ENCODE measurements at places on chromosomes 5 and 9.
A peak's percentile ranks its signal among the peaks of the same experiment; 100 is the strongest.

GRCh38 chr5:180286-180918, 10.9 kb upstream of the LRRC14B start:
- DNase-seq = no peak

GRCh38 chr5:33235824-33236223, 204.9 kb upstream of the TARS1 start:
- DNase-seq = no peak

DNA sequence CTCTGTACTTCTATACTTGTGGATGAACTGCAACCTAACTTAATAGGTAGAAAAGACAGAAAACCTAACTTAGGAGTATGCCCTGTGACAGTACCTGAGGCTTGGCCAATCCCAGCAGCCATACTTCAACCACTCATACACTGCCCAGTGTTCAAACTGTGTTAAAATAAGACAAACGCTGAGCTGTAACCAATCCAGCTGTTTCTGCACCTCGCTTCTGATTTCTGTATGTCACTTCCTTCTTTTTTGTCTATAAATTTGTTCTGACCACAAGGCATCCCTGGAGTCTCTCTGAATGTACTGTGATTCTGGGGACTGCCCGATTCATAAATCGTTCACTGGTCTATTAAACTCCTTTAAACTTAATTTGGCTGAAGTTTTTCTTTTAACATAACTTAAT, 41.4 kb downstream of the AUH start:
- DNase-seq = no peak

DNA sequence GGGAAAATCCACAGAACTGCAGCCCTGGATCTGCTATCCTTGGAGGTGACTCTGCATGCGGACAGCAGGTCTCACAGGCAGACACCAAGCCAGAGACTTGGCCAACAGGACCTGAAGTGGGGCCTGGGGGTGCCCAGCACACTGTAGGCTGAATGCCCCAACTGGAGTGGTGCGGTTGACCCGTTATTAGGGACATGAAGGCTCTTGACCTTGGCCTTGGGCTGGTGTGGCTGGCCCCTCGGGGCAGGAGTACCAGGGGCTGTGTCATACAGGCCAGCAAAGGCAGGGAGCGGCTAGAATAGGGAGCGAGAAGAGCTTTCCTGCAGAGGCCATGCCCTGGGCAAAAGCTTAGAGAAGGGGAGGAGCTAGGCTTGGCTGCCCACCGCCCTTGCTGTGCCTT, 153.2 kb upstream of the MVB12B start:
- DNase-seq = no peak

- DNase-seq = no peak
Measured at GRCh38 chr9:37880916-37881479, 22.9 kb downstream of the SLC25A51 start.

DNA sequence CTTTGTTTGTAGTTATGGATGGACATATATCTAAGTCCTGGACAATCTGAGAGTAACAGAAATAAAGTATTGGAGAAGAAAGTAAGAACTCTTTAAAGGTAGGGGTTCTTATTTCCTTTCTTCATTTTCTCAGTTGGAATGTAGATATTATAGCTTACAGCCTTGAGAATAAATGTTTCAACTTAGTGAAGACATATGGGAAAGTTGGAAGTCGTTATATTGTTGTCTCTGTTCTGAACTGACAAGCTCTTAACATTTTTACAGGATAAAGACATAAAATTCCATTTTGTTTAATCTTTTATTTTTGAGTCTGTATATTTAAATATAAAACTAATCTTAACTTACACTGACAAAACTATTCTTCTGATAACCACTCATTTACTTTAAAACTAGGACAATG, 2187.5 kb upstream of the ACO1 start:
- no peak for DNase-seq

GRCh38 chr5:37071487-37071886, 177.7 kb downstream of the CPLANE1 start:
- no peak for DNase-seq

GRCh38 chr5:32421075-32421474, 23.5 kb downstream of the ZFR start:
- DNase-seq = no peak

DNA sequence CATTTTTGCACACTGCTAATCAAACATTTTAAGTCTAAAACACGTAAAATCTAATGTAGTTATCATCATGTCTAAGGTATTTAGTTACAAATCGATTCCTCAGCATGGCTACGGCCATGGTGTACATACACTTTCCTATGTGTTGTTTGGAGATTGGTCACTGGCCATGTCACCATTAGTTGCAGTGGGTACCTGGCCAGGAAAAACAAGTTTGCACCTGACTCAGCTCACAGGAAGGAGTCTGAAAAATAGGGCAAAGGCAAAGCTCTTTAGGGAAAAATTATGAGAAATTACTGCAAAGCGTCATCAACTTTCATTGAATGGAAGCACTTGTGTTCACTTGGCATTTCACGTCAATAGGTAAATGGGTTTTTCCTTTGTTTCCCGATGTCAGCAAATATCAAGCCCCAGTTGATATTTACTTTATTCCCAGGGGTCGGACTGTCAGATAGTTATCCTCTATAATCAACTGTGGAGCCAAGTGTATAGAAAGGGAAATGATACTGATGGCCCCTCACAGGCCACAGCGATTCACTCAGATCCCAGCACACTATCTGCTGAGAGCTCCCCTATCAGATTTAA, 626.0 kb upstream of the ADAMTS16 start:
- DNase-seq = no peak

- no peak for DNase-seq
Measured at GRCh38 chr9:75088646-75089372, 495 bp downstream of the OSTF1 start.

DNA sequence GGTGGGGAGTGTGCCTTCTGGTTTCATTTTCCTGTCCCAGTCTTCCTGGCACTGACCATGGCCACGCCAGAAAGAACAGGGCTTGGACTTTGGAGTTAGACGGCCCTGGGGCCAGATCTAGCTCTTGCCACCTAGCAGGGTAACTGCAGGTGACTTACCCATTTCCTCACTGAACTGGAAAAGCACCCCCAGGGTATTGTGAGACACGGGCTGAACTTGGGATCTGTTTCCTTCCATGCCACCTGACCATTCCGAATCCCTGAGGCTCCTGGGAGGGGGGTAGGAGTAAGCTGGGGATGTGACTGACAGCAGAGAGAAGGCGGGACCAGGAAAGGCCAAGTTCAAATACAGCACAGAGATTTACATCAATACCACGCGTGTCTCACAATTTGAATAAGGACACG, 9.4 kb downstream of the HNRNPAB start:
- no peak for DNase-seq

GRCh38 chr5:131640043-131640856, 5.2 kb upstream of the RAPGEF6 start:
- DNase-seq = peak; percentile 66

GRCh38 chr9:99127356-99128132, 22.6 kb downstream of the TGFBR1 start:
- DNase-seq = no peak

DNA sequence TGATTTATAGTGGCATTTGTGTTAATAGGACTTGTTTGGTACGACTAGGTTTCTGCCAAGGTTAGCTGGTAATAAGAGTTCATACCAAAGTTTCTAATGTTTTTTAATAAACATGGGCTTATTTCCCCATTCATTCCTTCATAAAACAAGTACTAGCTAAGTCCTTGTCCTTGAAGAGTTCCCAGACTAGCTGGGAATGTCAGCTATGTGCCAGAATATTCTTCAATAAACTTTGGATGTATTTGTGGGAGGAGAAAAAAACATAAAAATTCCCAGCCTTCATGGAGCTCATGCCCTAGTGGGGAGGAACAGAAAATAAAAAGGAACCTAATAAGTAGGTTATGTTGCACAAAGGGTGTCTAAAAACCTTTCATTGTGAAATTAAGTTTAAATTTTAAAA, 176.9 kb downstream of the DENND1A start:
- no peak for DNase-seq

DNA sequence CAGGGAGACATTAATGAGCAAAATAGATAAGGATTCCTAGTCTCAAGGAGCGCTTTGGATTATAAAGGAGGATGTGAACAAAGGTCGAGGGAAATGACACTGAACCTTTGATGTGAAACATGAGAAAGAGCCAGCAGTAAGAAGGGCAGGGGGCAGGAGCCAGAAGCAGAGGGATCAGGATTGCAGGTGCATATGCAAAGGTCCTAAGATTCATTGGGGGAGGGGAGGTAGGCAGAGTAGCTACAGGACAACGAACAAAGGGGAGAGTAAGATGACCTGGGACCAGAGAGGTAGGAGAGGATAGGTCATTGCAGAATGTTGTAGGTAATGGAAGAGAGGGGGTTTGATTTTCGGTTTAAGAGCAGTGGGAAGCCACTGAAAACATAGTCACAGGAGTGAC, 129.2 kb upstream of the TRPM3 start:
- DNase-seq = no peak

DNA sequence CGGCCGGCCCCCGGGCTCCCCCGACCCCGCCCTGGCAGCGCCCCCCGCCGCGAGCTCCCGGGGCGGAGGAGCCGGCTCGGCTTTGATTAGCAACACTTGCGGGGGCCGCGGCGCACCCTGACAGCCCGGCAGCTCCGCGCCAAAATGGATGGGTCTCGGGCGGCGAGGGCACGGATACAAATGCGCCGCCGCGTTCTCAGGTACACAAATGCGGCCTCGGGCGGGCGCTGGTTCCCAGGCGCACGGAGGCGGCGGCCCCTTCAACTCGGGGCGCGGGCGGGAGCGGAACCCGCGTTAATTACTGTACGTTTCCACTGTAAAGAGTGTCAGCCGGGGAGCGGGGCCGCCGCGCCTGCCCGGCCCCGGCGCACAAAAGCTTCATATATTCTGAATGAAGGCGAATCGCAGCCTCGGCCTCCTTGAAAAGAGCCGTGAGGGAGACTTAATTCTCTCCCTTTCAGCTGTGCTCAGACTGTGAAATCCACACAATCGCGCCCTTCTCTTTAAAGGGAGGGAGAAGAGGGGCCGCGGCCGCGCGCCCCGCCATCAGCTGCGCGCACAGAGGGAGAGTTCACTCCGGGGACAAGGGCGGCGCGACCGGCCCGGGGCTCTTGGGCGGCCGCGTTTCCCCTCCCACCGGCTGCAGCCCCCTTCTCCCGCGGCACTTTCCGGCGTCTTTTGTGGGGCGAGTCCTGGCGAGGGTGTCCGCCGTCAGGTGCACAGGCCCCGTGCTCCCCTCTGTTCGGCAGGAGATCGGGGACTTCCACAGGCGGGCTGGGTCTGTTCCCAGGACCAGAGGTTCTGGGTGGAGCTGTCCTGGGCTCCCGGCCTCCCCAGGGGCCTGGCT, 27.0 kb downstream of the MSX2 start:
- no peak for DNase-seq

DNA sequence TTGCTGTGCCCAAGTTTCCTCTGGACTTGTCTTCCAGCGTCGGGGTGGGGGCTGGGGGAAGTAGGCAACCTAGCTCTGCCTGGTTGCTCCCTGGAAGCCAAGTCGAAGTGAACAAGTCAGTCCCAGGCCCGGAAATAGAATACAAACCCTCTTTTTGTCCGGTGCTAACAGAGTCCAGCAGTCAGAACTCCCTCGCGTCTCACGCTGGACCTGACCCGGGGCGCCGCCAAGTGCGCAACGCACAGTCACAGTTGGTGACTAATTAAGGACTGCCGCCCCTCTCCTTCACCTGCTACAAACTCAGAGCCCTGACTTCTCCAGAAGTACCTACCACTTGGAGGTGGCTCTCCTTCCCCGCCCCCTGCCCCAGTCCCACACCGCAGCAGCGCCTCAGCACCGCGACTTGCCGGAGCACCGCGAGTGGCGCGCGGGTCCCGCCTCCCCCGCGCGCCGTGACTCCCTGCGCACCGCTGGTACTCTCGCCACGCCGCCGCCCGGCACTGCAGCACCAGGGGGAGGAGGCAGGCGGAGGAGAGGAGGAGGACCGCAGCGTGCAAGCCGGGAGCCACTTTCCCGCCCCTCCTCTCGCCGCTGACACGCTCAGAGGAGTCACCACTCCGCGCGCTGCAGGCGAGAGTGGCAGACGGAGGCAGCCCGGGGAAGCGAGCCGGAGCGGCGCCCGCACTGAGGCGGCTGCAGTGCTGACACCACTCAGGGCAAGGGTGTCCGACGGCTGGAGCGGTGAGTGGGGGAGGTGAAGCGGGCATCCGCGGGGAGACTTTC, at the start of gene SV2C:
Gene SV2C, plus strand, starts transcription at position 612 of the 783 bp plus-strand sequence. CDS start 48,368 bp downstream, outside the sequence.
- no peak for DNase-seq

GRCh38 chr9:13163946-13164345, 115.5 kb downstream of the MPDZ start:
- DNase-seq = no peak

GRCh38 chr5:105475401-105475800, 1912.8 kb upstream of the NUDT12 start:
- DNase-seq = no peak

- no peak for DNase-seq
Measured at GRCh38 chr5:144800169-144800568, 629.5 kb downstream of the KCTD16 start.

GRCh38 chr5:53480416-53481158, at the start of gene FST:
Gene FST (plus strand): TSS chr5:53480629. CDS start chr5:53480792, 163 bp downstream.
- DNase-seq = no peak

GRCh38 chr5:112823656-112824055, 37.4 kb upstream of the SRP19 start:
- no peak for DNase-seq

DNA sequence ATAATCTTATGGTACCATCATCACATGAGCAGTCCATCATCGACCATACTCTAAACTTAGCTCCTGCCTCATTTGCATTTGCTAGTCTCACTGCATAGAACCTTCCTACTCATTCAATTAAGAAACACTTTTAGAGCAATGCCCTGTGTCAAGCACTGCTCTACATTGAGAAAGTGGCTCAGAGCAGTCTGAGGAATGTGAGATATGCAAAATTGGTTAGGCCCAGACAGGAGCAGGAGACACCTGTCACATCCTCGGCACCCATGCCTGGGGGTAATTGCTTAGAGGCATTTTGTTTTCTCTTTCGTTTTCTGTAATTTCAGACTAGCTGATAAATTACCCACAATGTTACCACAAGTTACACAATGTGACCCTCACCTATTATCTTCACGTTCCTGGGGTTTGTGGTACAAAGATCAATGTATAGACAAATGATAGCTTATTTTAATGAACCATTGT, 4.9 kb upstream of the RARS1 start:
- peak; percentile 22 for DNase-seq

- DNase-seq = no peak
Measured at GRCh38 chr5:105849701-105850100, 1821.0 kb downstream of the EFNA5 start.

DNA sequence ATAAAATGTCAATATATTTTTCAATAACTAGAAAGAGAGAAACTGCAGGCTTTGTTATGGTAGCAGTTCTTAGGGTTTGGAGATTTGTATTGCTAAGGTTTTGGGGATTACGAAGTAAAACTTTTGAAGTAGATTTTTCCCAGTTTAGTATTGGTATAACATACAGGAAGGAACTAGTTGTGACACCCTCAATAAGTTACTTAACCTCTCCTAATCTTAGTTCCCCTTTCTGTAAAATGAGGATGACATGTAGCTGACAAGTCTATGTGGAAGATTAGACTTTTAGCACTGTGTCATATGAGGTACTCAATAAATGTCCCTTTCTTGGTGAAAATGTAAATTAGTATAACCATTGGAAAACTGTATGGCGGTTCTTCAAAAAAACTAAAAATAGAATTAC, 73.4 kb upstream of the ATG10 start:
- no peak for DNase-seq

- DNase-seq = no peak
Measured at GRCh38 chr5:88881571-88881971, 1.4 kb downstream of the MEF2C start.
